ENCODE measurements at places on chromosomes 2 and 18.

- DNase-seq = no peak
Observed at GRCh38 chr2:207504513-207505170, 25.1 kb upstream of the CREB1 start.

- DNase-seq = no peak
Observed at GRCh38 chr2:215653344-215654030, 217.6 kb upstream of the FN1 start.

GRCh38 chr18:4130734-4131719 lies 324.1 kb downstream of the DLGAP1 start:
- DNase-seq = no peak

GRCh38 chr2:47119001-47119400 lies 36.1 kb downstream of the STPG4 start:
- DNase-seq = no peak

GRCh38 chr2:2899826-2900225 lies 477.8 kb downstream of the EIPR1 start:
- no peak for DNase-seq

- DNase-seq = no peak
Observed at GRCh38 chr2:141062443-141062842, 1068.4 kb downstream of the LRP1B start.

- DNase-seq = no peak
Observed at GRCh38 chr2:160315337-160315736, 115.3 kb upstream of the ITGB6 start.

DNA sequence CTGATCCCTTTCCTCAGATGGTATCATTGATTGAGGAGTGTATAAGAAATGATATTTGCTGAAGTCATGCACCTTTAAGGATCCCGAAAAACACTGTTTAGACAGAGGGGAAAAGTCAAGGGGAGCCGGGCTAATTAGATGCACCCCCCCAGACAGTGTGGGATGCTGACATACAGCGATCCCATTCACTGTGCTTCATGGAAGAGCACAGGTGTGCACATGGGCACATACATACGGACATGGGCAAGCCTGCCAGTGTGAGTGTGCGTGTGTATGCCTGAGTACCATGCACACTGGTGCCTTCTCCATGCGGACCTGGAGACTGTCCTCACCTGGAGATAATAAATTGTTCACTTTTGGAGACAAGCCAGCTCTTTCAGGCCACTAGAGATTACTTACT lies 22.6 kb downstream of the MEIS1 start:
- DNase-seq = no peak

- DNase-seq = no peak
Observed at GRCh38 chr18:35756506-35757117, 175.1 kb downstream of the GALNT1 start.

DNA sequence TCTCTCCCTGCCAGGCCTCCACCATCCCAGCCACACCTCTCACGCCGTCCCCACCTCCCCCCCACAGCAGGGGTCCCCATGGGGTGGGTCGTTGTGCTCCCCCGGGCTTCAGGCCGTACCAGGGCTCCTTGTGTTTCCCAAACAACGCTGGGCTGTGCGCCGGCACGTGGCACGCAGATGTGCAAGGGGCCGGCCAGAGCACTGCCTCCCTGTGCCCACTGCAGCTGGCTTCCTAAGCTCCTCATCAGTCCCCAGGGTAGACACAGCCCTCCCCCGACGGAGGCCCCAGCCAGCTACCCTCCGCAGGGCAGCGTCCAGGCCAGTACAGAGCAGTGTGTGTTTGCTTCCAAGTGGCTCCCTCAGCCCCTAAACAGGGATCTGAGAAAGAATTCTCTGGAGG lies 34.0 kb downstream of the BIN1 start:
- DNase-seq = no peak

GRCh38 chr2:96524482-96525210 lies 11.9 kb upstream of the ARID5A start:
- no peak for DNase-seq

- DNase-seq = no peak
Observed at GRCh38 chr2:178250429-178250828, 56.1 kb downstream of the OSBPL6 start.

- DNase-seq = no peak
Observed at GRCh38 chr2:156229724-156230362, 102.7 kb downstream of the NR4A2 start.

DNA sequence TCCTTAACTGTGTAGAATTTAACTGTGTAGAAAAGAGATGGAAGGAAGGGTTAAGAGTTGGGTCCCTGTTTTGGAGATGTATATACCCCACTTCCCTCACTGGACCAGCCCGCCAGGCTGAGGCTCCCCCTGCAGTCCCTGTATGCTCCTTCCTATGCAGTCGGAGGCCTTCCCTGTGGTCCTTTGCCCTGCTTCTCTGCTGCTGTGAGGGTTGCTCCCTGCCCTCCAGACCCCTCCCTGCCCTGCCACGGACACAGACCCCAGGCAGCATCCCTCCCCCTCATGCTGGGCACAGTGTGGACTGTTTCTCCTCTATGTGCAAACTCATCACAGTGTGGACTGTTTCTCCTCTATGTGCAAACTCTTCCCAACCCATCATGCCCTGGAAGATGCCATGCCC lies 88.7 kb downstream of the TGOLN2 start:
- DNase-seq = no peak

DNA sequence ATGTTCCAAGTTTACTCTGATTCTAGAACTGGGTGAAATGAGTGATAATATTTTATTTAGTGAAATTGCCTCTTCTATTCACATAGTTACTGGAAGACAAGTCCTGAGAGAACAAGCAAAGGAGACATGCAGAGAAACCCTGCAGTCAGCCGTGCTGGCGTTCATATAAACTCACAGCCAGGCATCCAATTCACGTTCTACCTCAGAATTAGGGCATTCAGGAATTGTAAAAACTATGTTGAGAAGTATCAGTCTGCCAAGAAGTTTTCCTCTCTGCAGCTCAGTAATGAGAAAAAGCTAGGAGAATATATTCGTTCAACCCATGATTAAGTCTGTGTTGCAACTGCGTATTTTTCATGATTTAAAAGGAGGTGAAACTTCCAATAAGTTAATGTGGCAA lies 156.2 kb upstream of the DSEL start:
- no peak for DNase-seq

DNA sequence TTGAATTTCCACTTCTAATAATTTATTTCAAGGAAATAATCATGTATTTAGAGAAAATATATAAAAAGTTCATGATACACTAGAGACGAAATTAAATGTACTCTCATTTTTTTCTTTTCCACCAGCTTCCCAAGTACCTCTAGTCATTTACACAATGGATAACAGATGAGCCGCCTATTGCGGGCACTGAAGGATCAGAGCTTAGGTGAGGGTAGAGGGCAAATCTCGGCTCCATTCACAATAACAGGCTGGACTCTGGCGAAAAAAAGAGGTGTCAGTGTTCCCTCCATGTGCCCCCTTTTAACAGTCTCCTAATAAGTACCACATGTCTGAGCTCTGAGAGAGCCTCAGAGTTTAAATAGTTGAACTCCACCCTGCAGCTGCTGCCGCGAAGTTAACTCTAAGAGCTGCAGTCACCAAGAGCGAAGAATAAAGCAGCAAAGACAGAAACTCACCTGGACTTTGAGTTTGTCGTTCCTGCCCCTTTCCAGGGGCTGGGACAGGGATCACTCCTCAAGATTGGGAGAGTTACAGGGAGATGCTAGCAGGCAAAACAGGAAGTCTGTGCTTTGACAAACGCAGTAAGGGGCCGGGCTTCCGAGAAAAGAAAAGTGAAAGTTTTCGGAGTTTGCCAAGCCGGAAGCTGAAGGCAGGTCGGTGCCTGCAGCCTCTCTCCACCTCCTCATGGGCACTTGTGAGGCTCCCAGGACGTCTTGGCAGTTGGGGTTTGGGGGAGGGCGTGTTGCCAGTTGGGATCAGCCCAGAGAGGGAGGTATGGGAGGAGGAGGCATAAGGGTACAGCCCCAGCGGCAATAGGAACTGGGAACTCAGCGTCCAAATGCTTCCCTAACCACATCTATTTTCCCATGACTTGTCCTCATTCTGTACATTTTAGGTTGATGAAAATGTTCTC lies at the start of gene SP110:
TSS of gene SP110 (minus strand) at position 566 of the 913 bp plus-strand sequence. CDS start 3,057 bp downstream, outside the sequence.
- peak; percentile 42 for DNase-seq

DNA sequence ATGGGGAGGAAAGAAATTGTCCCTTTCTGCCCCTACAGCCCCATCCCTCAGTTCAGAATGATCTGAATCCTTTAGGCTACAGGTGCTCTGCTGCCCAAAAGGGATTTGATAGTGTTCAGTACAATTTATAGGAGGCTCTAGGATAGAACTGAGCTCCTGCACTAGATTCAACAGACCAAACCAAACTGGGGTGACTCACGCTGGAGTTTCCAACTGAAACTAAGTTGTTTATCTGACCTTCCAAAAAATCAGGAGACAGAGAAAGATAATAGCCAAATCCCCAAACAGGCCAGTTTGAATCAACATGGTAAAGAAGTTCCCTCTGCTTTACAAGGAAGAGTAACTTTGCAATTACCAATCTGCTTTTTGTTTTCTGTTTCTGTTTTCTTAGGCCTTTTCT lies 72.7 kb upstream of the MBOAT2 start:
- DNase-seq = no peak

DNA sequence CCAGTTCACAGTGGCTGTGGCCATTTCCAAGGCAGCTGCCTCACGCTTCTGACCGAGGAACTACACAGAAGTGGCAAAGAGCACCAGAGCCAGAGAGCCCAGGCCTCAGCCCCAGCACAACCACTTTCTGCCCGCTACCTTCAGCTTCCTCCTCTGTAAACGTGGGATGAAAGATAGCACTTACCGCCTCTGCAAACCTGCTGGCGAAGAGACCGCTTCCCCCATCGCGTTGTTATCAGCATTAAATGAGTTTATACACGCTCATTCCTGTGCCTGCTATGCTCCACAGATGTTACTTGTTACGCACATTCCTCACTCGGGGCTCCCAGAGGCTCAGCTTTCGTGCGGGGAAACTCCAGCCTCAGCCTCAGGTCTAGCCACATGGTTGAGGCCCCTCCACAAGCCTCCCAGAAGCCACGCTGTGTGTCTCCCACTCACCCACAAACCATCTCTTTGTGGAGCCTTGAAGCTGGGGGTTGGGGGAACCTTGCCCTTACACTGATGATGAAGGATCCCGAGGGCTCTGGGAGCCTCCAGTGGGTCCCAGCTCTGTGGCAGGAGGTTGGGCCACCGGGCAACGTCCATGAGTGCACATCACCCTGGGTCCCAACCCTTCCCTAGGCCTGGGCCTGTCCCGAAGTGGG lies 63.3 kb upstream of the SMAD7 start:
- DNase-seq = no peak

DNA sequence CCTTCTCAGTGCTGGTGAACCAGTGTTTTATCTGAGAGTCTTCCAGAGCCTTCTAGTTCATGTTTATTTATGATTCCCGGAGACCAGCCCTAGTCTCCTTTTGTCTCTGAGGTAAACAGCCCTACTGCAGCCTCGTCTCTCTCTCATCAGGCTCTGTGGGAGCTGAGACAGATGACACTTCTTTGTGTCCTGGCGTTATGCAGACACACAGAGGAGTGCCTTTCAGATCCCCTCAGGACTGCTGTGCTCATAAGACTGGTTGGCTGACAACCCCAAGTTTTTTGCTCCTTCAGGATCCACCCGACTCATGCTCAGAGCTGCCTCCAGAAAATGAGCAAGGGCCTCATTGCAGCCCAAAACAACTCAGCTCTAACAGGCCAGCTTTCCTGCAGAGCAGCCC lies 523.8 kb upstream of the SPHKAP start:
- DNase-seq = no peak

DNA sequence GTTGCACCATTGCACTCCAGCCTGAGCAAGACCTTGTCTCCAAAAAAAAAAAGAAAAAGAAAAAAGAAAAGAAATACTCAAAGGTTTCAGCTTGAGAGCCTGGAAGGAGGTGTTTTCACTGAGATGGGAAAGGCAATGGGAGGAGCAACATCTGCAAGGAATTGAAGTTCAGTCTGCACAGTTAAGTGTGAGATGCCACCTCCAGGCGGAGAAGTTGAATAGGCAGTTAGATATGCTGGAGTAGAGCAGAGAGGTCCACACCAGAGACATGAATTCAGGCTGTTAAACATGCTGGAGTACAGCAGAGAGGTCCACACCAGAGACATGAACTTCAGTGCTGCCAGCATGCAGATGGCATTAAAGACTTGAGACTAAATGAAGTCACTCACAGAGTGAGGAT lies 41.4 kb upstream of the DTNB start:
- no peak for DNase-seq

- no peak for DNase-seq
Observed at GRCh38 chr2:191304939-191305875, 60.0 kb downstream of the MYO1B start.

GRCh38 chr2:142682528-142682927 lies 194.9 kb upstream of the KYNU start:
- no peak for DNase-seq

DNA sequence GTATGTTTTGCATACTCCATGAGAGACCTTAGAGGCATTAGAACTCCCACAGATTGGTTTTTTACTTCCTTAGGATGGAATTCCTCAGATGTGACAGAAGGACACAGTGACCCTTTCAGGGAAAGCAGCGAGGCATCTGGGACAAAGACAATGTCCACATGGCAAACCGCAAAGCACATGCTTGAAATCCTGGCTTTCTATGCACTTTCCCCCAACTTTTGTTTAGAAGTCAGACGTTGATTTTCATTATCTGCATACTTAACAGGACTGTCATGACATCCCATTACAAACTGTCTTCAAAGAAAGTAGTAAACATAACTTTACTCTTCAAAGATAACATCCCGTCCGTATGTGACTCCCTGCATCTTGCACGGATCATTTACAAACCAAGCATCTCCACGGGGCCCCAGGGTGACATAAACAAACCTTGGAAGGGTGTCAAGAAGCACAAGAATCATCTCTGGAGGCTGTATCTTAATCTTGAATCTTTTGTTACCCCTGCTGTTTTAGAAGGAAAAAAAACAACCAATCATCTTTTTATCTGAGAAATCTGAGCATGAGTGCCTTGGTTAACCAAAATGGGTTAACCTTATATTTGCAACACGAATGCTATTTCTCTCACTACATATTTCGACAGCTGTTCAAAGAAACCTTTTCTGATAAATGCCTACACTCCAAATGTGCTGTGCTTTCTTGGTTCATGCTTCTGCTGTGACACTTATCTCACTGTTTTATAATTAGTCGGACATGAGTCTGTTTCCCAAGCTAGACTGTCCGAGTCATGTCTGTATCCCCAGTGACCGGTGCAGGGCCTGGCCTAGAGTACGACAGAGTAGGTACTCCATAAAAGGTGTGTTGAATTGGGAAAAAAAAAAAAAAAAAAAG lies 90.8 kb downstream of the CCBE1 start:
- DNase-seq = no peak

DNA sequence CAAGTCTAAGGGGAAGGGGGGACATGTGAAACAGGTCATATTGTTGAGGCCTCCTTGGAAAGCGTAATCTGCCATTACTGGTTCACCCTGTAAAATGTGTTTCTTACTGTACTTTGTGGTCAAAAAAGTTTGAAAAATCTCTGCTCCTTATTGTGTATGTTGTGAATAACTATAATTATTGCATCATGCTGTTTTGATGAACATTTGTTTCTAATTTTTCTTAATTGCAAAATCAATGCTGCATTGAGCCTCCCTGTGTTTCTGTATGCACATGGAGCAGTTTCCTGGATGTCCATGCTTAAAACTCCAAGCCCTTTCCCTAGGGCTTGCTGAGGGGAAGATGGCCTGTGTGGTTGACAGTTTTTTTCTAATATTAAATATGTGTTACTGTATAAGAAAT lies 158.6 kb downstream of the RNF144A start:
- DNase-seq = no peak

- DNase-seq = no peak
Observed at GRCh38 chr2:557635-558301, 119.4 kb downstream of the TMEM18 start.

- DNase-seq = no peak
Observed at GRCh38 chr2:212694398-212694797, 155.8 kb upstream of the ERBB4 start.

Measured in brain pericyte (primary cell).